Hindlimb muscle (tissue), 1 donor: ENCODE measurements at places on chromosomes 6 and 20. TPM values are rescaled to one million over a fixed set of nuclear protein-coding genes. Genes with fewer than 3 reads are reported as not detected.

DNA sequence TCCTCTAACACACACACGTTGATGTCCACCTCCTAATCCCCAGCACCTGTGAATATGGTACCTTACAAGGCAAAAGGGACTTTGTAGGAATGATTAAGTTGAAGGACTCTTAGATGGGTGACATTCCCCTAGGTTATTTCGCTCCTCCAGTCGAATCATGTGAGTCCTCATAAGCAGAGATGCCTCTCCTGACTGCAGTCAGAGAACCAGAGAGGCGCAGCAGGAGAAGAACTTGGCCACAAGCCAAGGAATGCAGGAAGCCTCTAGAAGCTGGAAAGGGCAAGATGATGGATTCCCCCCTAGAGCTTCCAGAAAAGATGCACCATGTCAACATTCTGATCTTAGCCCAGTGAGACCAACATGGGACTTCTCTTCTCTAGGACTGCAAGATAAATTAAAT is 133.1 kb upstream of the PTPRT start:
- DNase-seq, result no peak

GRCh38 chr6:147285087-147285855 is 81.1 kb downstream of the STXBP5 start:
- peak; percentile 22 for DNase-seq

- no peak for DNase-seq
Measured at GRCh38 chr6:40668203-40668602, 81.0 kb upstream of the LRFN2 start.

DNA sequence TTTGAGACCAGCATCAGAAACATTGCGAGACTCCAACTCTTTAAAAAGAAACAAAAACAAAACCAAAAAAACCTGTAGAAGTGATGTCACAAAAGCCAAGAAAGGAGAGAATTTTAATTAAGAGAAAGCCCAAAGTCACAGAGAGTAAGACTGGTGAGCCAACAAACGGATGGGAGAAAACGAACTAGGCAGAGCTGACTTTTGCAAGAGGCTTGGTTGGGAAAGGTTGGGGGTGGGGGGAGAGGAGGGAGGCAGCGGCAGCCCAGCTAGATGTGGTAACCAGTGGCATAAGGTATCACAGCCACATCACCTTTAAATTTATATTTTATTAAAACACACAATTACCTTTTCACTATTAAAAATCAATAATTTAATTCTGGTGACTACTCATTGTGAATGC is 23.5 kb downstream of the NOL7 start:
- no peak for DNase-seq

DNA sequence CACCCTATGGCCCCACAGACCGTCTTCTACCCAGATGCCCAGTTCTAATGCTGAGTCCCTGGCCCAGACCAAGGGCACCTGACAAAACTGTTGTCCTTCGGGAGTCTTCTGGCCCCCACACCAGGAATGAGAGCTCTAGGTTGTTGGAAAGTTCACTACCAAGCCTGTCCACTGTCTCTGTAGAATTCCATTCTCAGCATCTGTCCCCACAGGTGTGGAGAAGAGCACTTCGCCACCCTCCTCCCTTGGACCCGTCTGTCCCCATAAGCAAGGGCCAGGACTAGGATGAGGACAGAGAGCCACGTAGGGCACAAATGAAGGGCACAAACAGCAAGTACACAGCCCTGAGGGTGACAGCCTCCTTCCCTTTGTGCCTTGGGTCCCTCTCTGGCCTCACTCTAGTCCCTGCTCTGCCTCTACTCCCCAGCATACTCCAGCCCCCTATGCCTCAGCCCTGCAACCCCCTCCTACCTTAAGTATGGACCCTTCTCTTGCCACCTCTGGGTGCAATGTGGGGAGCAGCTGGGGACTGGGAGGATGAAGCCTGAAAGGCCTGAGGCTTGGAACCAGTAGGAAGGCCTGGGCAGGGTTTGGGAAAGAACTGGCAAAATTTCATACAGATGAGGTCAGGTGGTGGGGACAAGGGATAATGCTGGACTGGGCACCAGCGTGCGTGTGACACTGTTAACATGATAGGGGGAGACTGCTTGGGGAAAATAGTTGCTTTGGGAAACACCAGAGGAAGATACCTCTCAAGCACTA is 4.3 kb downstream of the LZTS3 start:
- no peak for DNase-seq

DNA sequence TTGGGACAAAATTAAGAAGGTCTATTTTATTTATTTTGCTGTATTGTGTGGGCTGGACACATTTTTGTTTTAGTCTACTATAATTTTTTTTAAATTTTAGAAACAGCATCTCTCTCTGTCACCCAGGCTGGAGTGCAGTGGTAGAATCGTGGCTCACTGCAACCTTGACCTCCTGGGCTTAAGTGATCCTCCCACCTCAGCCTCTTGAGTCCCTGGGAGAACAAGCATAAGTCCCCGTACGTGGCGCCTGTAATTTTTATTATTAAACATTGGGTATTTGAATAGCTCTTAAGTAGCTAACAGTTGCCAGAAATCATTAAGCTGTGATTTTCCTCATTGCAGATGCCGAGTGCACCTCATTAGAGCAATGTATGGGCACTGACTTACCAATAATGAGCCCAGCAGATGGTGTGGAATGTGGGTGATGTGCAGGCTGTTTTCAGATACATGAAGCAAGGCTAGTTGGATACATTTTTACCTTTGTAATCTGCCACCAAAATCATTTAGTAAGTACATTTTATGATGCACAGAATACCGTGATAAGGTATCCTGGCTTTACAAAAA is 10.3 kb upstream of the MAS1 start:
- no peak for DNase-seq

Gene TRIM40
- polyA plus RNA-seq, result not detected

Gene WFDC10B
- polyA plus RNA-seq, result not detected

Gene RBL1
- 6.8 TPM for polyA plus RNA-seq

Gene AARS2
- 9.9 TPM for polyA plus RNA-seq
